ENCODE measurements at places on chromosomes 5 and 9.

DNA sequence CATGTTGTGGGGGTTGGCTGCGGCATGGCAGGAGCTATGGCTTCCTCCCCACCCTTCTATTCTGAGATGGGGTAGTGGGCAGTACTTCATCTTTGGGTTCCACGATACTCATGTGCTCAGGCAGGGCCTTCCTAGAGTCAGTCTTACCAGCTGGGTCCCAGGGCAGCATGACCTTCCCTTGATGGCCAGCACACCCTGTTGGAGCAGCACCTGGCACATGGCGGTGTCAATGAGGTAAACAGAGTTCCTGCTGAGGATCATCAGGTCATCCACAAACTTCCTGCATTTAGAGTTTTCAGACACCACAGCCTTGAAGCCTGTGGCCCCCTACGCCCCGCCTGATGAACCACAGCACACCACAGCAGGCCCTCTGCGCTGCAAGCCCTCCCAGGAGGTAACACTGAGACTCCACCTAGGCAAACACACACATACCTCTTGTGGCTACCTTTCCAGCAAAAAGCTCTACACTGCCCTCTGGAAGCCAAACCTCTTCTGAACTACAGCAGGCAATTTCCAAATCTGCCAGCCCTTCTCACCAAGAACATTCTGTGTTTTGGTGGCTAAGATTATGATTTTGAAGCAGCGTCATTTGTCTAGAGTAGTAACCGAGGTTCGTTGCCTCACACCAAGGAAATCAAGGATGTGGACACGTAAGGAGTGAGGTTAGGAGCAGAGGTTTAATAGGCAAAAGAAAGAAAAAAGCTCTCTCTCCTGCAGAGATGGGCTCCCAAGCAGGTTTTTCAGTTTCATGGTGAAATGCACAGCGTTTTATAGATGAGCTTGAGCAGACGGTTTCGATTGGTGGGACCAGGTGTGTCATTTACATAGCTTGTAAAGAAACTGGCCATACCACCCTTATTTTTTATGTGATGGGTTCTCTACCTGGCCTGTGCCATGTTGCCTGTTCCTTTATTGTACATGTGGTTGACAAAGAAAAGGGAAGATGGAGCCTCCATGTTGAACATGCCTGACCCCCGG is 20.3 kb upstream of the TMEM174 start:
- DNase-seq = no peak

DNA sequence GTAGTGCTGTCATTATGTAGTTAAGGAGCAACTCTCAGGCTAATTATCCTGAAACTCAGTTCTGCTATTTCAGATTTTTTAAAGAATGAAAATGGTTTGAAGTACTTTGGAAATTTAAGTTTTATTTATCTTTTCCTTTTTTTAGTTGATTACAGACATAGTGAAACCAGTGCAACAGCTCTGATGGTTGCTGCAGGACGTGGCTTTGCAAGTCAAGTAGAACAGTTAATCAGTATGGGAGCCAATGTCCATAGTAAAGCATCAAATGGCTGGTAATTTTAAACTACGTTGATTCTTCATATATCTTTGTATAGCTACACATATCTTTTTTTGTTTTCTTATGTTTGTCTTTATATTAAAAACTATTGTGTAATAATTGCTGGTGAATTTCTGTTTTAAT is 34.9 kb downstream of the YTHDC2 start:
- no peak for DNase-seq

DNA sequence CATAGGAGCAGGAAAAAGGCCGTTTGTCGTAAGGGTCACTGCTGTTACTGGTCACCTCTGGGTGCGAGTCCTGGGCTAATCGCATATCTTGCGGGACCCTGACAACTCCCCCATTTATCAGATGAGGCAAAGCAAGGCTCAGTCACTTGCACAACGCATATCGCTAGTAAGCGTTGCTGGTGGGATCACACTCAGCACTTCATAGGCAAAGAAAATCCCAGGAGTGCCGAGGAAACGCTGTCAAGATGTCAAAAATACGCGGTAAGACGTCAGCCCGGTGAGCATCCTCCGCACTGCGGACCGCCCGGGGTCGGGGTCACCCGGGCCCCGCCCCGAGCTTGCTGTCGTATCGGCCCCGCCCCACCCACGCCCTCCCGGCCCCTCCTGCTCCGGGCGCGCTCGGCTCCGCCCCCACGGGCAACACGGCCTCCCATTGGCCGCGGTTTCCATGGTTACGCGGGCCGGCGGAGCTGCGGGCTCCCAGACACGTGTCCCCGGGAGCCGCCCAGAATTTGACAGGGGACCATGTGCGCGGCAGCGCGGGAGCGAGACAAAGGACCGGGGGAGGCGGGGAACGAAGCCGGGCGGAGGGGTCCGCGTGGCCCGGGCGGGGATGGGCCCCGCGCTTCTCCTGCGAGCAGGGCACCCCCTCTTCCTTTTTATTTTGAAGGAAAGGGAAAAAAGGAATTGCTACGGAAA is 80.2 kb upstream of the IER5L start:
- DNase-seq = peak; percentile 96

DNA sequence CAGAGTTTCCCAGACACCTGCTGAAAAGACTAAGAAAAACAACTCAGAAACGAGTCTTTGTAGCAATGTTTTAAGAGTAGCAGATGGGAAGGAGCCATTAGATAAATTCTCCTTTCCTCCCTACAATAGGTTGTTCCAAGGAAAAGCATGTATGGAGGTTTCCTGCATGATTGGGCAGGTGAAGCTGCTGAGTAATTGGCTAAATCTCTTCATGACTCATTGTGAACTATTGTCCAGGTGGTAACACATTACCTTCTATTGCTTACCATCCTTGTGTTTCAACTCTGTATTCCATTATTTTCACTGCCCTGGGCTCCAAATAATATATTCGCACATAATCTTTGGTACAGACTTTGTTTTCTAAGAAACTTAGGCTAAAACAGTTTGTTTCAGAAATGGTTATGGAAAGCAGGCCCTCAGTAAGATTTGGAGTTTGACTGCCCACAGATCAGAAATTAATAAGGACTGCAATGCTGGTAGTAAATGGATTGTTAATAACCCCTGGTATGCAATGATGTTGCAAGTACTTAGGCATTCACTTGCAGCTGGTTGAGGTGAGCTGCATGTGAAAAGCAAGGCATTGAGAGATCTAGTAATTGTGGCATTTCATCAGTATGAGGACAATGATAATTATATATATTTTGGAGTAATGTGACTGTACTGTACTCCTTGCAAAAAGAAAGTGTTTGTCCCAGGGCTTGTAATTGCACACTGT is 281.4 kb upstream of the VLDLR start:
- no peak for DNase-seq

DNA sequence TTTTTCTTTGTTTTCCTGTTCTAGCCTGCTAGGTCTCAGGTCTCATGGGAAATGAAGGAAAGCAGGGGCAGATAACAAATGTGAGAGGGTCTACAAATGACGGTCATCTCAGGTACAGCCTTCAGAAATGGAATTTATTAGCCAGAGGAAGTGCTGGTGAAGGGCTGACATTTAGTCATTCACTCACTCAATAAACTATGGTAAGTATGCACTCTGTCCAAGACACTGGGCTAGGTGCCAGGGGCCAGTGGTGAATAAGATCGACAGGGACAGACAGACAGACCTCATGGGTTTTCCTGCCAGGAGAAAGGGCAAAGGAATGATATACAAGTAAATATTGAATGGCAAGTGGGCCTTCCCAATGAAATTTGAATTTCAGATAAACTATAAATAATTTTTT is 6.3 kb downstream of the PDE6A start:
- no peak for DNase-seq

All from H1 (cell line).